ENCODE measurements at places on chromosomes 6 and 20.

GRCh38 chr6:11766589-11767450 is 11.8 kb downstream of the ADTRP start:
- no peak for DNase-seq

- DNase-seq, result no peak
These were observed 60.6 kb downstream of the HIVEP2 start for GRCh38 chr6:142884214-142885035.

GRCh38 chr6:131545317-131545716 is 27.7 kb upstream of the ARG1 start:
- no peak for DNase-seq

DNA sequence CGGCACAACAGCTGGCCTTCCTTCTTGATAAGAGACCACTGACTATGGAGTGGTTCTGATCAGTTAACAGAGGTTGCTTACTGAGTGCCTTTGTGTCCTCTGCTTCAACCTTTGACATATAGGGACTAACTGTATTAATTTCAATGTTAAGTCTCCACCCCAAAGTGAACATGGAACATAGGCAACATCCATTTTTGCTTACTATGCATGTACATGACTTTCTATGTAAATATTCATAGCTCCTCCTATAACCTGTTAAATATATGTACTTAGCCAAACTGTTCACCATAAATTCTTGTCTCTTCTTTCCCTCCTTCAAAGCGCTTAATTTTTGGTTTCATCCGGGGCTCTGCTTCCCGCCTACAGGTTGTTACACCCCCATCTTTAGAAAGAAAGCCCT is 334.8 kb downstream of the EPM2A start:
- DNase-seq, result no peak

- no peak for DNase-seq
These were observed 747 bp downstream of the GABRR1 start for GRCh38 chr6:89216411-89216810.

DNA sequence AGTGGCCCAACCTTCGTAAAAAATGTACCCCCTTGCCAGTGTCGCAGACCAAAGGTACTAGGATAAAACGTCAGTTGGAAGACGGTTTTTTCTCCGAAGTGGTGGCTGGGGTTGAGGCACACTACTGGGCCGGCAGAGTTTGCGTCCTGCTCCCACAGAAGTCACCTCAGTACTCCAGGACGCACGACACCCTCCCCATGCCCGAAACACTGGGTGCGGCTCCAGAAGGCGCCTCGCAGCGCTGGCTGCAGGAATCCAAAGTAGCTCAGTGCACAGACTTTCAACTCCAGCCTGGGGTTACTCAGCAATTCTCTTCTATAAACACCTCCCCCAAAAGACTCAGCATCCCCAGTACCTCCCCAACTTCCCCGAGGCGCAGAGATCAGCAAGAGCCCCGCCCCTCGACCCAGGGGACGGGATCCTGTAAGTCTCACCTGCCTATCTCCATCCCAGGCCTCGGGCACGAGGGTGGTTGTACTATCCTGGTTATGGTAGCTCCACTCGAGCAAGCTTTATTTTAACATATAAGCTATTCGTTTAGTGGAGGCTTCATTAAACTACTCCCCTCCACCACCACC is 88.2 kb downstream of the ZFP64 start:
- DNase-seq, result no peak
